A549 treated with Hydrocortisone at 1 μM for 4 hours (cell line): ENCODE measurements at places on chromosomes 1 and 21. TPM values are rescaled to one million over a fixed set of nuclear protein-coding genes. Genes with fewer than 3 reads are reported as not detected.

DTL gene
- 18.8 to 24.8 TPM (median 20.6 TPM) in 5 replicates for total RNA-seq

HYI gene
- 11.5 to 16.3 TPM (median 14.4 TPM) in 5 replicates for total RNA-seq

CRB1 gene
- total RNA-seq = not detected in 5 replicates

VHLL gene
- not detected in 5 replicates for total RNA-seq

ITLN2 gene
- total RNA-seq = 0.78 to 1.2 TPM (median 0.96 TPM) in 5 replicates

TEX38 gene
- 0.16 TPM in 1 of 5 replicates, not detected in the others for total RNA-seq

SYCP1 gene
- total RNA-seq = not detected in 5 replicates

RIPPLY3 gene
- 0.38 to 0.59 TPM (median 0.59 TPM) in 5 replicates for total RNA-seq

CRP gene
- total RNA-seq = not detected in 5 replicates

ARTN gene
- total RNA-seq = 0.07 to 0.46 TPM (median 0.22 TPM) in 5 replicates

LCE6A gene
- not detected in 5 replicates for total RNA-seq

DNAI4 gene
- 0.17 to 3.0 TPM (median 1.1 TPM) in 5 replicates for total RNA-seq

GPR89B gene
- total RNA-seq = 3.2 to 4.7 TPM (median 3.9 TPM) in 5 replicates

ITGB2 gene
- total RNA-seq = 0.46 to 0.90 TPM (median 0.77 TPM) in 5 replicates

CAMK2N1 gene
- 47.5 to 62.6 TPM (median 61.1 TPM) in 5 replicates for total RNA-seq

PGBD5 gene
- total RNA-seq = 0.31 to 0.48 TPM (median 0.44 TPM) in 5 replicates
